ENCODE measurements at places on chromosomes 16 and 17.

DNA sequence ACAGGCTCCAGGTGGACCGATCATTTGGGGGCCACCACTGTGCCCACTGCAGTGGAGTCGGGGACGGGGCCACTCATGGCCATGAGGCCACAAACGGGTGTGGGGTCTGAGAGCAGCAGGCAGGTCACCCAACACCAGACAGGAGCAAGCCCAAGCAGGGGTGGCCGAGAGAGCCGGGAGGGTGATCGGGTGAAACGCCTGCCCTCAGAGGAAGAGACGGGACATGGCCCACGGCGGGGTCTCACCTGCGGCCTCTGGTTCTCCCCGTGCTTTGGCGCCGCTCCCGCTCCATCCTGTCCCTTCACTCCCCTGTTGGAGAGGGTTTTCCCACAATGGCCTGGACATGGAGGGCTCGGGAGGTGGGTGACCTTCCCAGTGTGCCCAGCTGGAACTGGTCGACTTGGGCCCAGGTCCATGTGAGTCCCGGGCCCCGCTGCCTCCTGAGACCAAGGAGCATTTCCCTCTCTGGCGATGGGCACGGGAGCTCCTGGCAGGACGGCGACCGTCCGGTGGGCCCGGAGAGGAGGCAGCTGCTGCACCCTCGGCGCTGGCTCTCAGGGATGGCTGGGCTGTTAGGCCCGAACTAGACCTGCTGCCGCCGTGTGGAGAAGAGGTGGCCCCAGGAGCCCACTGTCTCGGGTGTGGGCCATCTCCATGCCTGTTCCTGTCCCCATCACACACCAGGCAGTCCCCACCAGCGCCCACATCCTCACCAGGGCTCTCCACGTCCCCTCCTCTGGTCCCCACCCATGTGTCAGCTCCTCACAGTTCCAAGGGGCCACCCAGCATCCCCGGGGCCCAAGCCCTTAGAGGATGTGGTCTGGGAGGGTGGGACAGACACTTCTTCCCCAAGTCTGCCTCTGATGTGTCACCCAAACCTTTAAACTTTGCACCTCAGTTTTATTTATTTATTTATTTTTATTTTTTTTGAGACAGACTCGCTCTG, 13.4 kb upstream of the BAHCC1 start:
- DNase-seq: no peak

DNA sequence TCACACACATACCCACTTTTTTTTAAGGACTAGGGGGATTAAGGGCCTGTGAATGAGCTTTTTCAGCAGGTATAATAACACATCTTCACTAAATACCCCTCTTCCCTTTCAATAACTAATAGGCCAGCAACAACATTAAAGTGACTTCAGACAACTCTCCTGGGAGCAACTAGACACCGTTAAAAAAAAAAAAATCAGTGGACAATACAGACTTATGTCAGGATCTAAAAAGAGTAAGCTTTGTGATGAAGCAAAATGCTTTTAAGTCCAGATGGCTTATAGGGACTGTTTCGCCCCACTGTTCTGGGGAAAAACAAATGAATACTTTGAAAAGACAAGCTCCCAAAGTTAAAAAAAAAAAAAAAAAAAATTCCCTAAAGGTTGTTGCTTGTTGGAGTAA, 29.0 kb downstream of the SPAG9 start:
- no peak for DNase-seq

DNA sequence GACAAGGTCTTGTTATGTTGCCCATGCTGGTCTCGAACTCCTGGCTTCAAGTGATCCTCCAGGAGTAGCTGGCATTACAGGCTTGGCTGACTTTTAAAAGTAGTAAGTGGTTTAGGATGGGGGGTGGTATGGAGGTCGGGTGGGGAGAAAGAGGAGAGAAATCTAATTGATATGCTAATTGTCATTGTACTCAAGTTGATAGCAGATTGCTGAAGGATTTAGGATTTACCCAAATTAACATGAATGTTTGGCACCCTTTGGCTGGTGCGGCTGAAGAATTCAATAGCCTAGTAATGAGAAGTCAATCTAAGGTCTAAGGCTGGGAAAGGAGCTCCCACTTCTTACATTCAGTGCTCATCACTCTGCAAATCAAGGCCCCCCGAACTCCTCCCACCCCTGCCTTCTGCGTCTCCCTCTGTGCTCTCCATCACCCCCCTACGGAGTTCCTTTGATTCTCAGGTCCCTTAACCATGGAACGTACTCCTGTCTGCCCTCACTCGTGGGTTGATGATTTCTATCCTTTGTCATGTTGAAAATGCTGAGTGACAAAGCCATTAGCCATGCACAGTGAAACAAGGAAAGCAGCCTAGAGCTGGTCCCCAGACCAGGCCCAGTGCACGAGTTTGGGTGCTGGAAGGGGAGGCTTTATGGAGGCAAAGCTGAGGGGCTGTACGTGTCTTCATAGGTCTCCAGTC, 17.3 kb downstream of the CDH13 start:
- DNase-seq: no peak

DNA sequence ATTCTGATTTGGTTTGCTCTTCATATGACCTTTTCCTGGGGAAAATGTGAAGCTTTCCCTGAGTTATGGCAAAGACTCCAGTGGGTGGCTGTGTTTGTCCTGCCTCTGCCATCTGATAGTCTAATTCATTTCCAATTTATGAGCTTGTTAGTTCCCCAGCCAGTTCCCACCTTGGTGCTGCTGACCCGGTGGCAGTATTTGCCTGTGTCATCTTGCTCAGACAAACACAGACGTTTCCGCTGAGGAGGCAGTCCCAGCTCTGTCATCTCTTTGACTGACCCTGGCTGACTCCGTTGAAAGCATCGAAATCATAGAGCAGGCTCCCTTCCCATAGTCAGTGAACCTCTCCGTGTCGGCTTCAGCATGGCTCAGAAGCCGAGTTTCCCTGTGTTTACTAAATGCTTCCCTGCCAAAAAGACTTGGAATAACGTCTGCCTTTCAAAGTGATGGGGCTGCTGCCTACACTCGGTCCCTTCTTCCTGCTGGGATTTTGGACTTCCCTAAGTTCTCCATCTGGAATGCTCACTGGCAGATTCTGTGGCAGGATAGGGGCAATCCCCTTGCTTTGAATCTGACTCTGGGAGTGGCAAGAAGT, 538.3 kb downstream of the NPIPA7 start:
- no peak for DNase-seq
